ENCODE measurements at places on chromosomes 16 and 17. TPM values are rescaled to one million over a fixed set of nuclear protein-coding genes. Genes with fewer than 3 reads are reported as not detected.

SSTR5 gene
- total RNA-seq, result not detected

HLF gene
- not detected for total RNA-seq

CDH3 gene
- total RNA-seq, result 3.2 TPM

TAT gene
- not detected for total RNA-seq

PRSS33 gene
- total RNA-seq, result not detected

HEATR9 gene
- not detected for total RNA-seq

C16orf74 gene
- 0.64 TPM for total RNA-seq

OTOP2 gene
- total RNA-seq, result not detected

KRTAP9-8 gene
- not detected for total RNA-seq

HSPB9 gene
- not detected for total RNA-seq

SMCR8 gene
- total RNA-seq, result 21.3 TPM

ZNF423 gene
- 44.8 TPM for total RNA-seq

ATXN1L gene
- total RNA-seq, result 34.4 TPM

CDH5 gene
- 1,308 TPM for total RNA-seq

GRCh38 chr17:29595107-29595942, 2.4 kb downstream of the ANKRD13B start:
- DNase-seq, result no peak

GRCh38 chr16:89137666-89138512, 33.7 kb upstream of the CDH15 start:
- DNase-seq, result no peak

DNA sequence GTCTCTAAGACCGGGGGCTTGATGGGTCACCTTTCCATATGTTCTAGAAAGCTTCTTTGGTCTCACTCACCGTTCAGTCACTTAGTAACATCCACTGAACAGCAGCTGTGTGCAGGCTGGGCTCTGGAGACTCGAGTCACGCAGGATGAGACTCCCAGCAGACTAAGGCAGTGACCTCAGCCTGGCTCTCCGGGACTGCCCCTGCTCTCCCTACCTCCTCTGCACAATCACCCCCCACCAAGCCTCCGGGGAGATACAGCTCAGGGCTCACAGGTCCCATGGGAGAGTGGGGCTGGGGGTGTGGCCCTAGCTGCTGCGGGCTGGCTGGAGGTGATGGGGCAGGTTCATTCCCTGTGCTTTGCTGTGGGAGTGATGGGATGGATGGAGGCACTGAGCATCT, 14.1 kb downstream of the FLYWCH2 start:
- DNase-seq, result no peak

DNA sequence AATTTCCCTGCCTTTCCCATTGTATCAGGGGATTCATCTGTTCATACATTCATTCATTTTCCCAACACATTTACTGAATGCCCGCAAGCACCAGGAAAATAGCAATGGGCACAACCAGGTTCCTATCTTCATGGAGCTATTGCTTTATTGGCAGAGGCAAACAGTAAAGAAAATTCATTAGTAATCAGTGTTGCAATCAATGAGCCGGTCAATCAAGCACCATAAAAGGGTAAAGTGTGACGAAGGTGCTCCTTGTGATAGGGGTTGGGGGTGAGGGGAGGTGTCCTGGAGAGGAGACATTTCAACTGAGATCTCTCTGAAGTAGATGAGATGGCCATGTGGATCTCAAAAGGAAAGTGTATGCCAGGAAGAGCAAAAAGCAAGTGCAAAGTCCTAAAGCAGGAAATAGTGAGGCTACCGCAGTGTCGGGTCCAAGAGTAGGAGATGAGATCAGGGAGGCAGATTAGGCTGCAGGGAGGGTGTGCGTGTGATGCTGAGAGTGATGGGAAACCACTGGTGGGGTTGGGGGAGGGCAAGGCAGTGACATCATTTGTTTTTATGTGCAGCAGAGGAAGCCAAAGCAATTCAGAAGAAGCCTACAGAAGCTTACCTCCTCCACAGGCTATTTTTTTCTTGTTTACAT, 28.4 kb downstream of the CDH13 start:
- DNase-seq, result no peak

DNA sequence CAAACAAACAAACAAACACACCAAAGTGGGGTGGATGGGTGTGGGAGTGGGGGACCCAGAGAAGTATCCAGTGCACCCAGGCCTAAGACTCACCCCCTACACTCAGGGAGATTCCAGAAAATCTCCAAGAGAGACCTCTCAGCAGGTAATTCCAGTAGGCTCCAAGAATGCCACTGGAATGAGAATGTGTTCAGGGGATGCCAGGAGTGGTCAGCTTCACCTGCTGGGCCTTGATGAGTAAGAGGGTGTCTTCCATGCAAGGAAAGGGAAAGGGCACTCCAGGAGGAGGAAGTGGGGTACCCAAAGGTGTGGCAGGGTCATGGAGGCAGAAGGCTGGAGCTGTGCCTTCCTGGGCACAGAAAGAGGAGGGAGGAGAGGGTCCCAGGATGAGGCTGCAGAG, 9.9 kb downstream of the CDH1 start:
- no peak for DNase-seq

GRCh38 chr16:84084570-84085270, 32.0 kb downstream of the MBTPS1 start:
- peak; percentile 63 for DNase-seq

GRCh38 chr17:9409878-9410277, 165.7 kb downstream of the STX8 start:
- no peak for DNase-seq

GRCh38 chr16:84916850-84917249, 94.5 kb downstream of the ZDHHC7 start:
- no peak for DNase-seq

GRCh38 chr17:38877130-38877851, 7.4 kb downstream of the LASP1 start:
- DNase-seq, result no peak

GRCh38 chr17:10907370-10907769, 69.5 kb upstream of the PIRT start:
- no peak for DNase-seq

DNA sequence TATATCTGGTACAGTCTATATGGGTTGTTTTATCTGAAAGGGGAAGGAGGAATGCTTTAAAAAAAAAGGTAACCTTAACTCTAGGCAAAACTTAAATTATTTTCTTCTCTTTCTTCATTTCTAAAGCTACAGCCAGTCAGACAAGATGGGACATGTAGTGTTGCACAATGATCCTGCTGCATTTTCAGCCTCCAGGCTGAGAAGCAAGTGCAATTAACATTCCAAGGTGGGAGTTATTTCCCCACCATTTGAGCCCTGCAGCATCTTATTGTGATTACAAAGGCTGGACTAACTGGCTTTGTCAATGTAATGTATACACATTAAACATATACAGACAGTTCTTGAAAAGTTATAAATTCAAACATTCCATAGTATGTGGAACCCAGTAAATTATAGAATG, 22.6 kb upstream of the NF1 start:
- no peak for DNase-seq

DNA sequence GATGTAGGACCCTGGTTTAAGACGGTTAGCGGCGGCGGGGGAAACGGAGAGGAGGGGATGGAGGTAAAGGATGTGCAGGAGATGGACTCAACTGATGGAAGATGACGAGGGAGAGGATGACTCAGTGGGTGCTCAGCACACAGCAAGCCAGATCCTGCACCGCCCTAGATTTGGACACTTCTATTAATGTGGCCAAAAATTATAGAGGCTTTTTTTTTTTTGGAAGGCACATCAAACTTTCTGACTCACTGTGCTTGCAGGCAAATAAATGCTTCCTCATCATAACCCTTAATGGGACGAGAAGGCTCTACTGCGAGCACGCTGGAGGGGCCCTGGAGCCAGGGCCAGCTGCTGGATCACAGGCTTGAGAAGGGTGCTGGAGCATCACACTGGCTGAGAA, 36.0 kb downstream of the RTN4RL1 start:
- DNase-seq, result no peak

- DNase-seq, result peak; percentile 44
These were observed 1.2 kb downstream of the HS3ST4 start for GRCh38 chr16:25692742-25693508.

- no peak for DNase-seq
These were observed 24.2 kb upstream of the TMC5 start for GRCh38 chr16:19393226-19394111.

DNA sequence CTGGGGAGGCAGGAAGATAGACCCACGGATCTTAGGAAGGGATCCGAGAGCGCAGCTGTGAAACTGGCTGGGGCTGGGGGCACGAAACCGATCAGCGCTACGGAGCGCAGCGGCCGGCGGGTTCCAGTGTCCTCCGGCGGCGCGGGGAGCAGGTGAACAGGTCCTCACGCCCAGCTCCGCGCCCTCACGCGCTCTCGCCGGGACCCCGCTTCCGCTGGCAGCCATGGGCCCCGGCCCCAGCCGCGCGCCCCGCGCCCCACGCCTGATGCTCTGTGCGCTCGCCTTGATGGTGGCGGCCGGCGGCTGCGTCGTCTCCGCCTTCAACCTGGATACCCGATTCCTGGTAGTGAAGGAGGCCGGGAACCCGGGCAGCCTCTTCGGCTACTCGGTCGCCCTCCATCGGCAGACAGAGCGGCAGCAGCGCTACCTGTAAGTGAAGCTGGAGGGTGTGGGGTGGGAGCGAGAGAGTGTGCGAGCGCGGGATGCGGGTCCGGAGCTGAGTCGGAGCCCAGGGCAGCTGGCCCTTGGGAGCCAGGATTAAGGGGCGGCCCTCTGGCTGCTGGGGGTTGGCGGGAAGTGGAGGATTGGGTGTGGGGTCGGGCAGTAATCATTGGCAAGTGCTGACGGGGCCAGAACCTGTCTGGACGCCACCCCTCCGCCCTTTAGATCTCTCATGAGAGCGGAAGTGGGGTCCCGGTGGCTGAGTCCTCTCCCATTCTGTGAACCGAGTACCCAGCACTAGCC, 479 bp downstream of the ITGA3 start:
- DNase-seq, result peak; percentile 69

GRCh38 chr17:44005527-44006271, 1.3 kb downstream of the NAGS start:
- DNase-seq, result peak; percentile 65

DNA sequence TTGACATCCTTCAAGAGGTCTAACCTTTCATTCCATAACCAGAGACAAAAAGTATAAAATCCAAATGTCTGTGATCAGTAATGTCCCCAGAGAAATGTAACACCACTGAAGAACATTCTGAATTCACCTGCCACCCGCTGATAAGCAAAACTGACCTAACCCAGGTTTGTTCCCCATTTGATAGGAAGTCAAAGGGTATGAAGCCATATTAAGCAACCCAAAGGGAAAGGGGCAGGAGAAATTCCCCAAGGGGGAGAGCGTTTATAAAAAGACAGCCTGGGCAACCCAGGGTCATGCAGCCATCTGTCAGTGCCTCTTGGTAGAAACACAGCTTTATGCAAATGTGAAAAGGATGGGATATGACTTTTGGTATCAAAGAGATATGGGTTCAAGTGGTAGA, 30.7 kb upstream of the PIK3R6 start:
- DNase-seq, result no peak

GRCh38 chr17:30495586-30495985, 18.4 kb downstream of the GOSR1 start:
- DNase-seq, result no peak

GRCh38 chr17:72351884-72352346, 231.1 kb downstream of the SOX9 start:
- DNase-seq, result no peak

- no peak for DNase-seq
These were observed 6.0 kb downstream of the COG1 start for GRCh38 chr17:73198930-73199260.

DNA sequence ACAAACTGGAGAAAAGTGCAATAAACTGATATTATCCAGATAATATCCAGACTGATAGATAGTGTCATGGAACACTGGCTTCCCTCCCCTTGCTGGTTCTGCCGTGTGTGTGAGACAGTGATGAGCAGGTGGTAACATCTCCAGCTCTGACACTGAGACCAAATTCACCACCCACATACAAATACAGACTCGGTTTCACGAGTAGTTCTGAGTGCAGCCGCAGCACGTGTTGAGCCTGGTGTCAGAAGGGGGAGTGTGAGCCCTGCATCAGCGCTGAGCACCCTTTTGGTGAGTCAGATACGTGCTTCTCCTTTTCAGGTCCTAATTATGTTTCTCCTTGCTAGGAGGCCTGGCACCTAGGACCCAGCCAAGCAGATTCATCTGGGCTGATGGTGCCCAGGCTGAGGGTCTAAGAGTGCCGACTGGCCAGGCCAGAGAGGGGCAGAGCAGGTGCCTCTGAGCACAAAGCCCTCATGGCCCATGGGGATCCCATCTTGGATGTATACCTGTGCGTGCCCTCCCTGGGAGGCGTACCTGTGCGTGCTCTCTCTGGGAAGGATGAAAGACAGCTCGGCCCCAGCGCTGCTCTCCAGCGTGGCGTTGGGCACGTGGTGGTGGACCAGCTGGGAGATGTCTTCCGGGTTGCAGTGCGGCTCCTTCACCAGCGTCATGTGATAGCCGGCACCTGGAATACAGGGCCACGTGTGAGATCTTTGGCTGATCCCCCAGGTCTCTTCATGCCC, 27.3 kb upstream of the RNPS1 start:
- DNase-seq, result no peak

GRCh38 chr17:69213059-69213813, 15.4 kb downstream of the ABCA10 start:
- no peak for DNase-seq

DNA sequence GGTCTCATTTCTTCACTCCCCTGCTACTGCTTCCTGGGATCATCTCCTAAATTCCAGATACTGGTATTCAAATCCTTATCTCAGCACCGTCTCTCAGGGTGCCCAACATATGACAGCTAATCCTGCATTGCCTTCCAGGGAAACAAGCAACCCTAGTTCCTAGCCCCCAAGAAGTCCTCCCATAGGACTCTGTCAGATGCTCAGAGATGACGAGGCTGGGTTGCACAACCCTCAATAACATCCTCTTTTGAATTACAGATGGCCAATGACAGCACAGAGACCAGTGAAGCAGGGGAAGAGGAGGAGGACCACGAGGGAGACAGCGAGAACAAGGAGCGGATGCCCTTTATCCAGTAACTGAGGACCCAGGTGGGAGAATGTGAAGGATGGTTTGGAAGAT, 45.0 kb upstream of the CLEC3A start:
- no peak for DNase-seq

DNA sequence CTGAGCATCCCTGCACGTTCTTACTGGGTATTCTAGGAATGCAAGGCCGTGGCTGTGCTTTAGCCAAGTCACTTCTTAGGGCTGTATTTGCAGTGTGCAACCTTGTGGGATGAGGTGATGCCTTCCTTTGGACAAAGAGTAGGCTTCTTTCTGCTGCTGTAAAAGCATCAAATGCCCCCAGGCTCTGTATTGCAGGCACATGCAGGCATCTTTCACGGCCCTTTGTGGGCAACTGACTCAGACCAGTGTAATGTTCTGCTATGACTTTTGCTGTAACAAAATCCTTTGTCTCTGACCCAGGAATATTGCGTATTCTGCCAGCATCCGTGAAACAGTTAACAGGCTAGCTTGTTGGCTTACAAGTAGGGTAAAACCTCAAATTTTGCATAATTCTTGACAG, 30.9 kb upstream of the GCSH start:
- DNase-seq, result no peak

DNA sequence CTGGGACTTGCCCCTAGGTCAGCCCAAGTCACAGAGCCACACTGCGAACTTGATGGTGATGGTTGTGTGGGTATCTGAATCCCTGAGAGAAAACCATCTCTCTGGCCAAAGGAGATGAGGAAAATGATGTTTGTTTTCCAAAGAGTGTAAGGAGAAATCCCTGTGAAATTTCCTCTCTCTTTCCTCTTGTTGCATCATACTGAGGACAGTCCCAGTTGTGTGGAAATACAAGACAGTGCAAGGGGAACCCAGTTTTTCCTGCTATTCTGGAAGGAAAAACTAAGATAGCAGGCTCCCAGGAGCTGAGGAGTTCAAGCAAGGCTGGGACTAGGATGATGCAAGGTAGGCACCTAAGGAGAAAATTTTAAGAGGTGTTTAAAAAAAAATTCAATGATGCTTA, 86.8 kb upstream of the TOM1L1 start:
- no peak for DNase-seq

GRCh38 chr16:35102780-35103403, 1643.5 kb downstream of the TP53TG3F start:
- no peak for DNase-seq

Measured in endothelial cell (in vitro differentiated cells).